T-helper 2 cell (primary cell): ENCODE measurements at places on chromosomes 6 and 20.

DNA sequence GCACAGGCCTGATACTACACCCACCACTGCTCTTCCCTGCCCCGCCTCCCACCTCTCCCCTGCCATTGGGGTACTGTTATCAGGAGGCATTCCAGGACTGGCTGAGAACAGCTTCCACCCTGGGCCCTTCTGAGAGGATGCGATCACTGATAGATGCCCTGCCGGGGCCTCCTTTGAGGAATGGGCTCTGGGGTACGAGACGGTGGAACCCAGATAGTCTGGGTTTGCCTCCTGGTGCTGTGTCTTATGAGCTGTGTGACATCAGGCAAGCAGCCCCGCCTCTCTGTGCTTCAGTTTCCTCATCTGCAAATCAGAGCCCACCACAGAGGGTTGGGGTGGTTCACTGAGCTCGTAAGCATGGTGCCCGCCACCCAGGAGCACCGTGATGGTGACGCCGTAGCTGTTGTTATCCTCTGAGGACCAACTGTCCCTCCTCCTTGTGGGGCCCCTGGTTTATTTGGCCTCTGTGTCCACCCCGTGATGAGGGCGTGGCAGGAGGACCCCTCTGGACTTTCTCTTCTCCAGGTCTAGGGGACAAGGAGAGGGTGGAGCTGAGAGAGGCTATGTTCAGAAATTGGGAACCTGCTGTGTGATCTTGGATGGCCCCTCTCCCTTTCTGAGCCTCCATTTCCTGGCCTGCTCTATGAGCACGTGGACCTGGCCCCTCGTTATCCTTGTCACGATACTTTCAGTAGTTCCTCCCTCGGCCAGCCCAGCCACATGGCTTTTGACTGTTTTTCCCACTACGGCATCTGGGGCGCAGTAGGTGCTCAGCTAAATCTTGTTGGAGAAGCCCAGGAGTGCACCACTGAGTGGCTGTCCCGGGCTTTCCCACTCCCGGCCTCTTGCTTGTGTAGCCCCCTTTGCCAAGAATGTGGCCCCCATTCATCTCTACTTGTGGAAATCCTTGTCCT is 18.3 kb downstream of the SRC start:
- DNase-seq, result no peak

DNA sequence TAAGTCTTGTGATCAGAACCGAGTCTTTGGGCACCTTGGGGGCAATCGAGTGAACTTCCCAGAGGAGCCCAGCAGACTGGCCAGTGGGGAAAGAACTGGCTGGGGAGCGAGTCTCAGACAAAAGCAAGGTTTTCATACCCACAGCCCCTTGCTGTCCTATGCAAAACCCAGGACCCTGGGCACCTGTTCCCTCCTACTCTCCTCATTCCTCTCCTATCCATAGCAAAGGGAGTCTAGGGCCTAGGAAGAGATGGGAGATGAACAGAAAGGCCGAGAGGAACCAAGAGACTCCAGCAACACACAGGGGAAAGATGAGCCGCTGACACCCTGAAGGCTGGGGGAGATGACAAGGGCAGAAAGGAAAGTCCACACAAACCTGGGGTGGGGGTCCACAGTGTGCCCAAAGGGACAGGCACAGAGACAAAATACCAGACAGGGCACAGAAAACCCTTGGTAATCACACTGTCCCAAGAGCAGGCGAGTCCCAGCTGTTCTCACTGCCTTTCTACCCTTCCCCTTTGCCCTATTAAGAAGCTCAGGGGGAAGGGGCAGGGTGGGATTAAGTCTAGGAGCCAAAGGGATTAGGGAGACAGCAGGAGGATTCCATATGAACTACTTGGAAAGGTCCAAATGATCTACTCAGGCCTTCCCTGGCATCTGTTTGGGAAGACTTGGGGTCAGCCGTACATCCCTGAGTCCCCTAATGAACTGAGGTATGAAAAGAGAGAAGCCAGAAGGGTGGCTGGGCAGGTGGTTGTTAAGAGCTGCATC is 6.5 kb downstream of the PPP1R18 start:
- DNase-seq, result no peak

GRCh38 chr6:137471986-137472385 is 22.2 kb downstream of the OLIG3 start:
- DNase-seq, result no peak

DNA sequence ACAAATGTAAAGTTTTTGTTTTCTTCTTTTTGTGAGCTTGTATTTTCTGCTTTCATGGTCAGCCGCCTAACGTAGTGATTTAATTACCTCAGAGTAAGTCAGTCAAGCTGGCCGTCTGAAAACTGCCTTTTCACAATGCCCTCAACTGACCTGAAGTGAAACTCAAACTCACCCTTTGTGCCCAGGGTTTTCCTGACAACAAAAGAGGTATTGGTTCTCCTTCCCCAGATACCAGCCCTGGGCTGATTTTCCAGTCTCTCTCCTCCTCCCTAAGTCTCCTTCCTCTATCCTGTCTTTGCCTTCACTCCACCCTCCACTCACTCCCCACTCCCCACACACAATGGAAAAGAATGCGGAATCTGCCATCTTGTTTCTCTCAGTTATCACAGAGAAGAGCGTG is 184.5 kb upstream of the HEY2 start:
- DNase-seq, result no peak

DNA sequence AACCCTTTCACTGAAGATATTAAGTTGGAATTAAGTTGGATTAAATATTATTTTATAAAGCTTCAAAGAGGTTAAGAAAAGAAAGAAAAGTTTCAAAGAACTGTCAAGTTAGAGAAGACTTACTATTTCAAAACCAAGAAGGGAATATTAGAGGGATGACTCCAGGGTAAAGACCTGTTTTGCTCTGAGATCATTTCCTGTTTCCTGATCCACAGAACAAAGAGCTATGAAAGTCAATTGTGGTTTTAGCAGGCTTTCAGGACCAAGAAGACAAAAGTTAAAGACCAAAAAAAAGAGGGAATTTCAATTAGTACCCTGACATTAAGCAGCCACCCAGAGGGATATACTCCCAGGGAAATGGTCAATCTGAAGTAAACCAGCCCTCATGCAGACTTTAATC is 19.4 kb downstream of the ESF1 start:
- no peak for DNase-seq

- DNase-seq, result no peak
Measured at GRCh38 chr20:57841297-57841866, 131.6 kb upstream of the PMEPA1 start.

DNA sequence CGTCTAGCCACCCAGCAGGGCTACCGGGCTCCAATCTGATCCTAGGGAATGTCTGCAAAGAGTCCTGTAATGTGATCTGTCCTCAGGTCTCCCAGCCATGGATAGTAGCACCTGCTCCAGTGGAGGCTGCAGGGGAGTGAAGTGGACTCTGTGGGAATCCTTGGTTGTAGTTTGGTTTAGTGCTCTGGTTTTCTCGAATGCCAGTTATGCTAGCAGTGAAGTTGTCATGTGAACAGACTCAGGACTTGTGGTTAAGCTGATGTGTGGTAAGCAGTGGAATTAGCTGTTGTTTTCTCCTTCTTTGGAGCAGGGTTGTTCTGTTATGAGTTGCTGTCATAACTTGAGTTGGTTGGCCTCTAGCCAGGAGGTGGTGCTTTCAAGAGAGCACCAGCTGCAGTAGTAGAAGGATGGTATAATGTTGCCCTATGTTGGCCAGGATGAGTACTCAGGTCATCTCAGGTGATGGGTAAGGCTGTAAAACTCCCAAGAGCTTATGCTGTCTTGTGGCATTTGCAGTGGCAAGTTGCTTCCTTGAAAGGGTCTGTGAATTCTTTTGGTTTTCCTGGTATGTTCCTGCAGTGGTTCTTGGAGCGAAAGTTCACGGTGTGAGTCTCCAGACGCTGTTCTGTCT is 390.2 kb downstream of the UTRN start:
- peak; percentile 94 for DNase-seq

- no peak for DNase-seq
Measured at GRCh38 chr6:159788276-159788675, 1.1 kb downstream of the TCP1 start.

GRCh38 chr6:42254505-42254904 is 36.8 kb upstream of the MRPS10 start:
- no peak for DNase-seq

GRCh38 chr20:19260412-19261090 is 48.1 kb downstream of the SLC24A3 start:
- no peak for DNase-seq

GRCh38 chr6:2877057-2877882 is 25.8 kb downstream of the SERPINB9 start:
- no peak for DNase-seq

GRCh38 chr6:144714021-144714712 is 429.0 kb downstream of the UTRN start:
- no peak for DNase-seq

GRCh38 chr6:43817192-43817591 is 47.2 kb downstream of the VEGFA start:
- DNase-seq, result no peak

- DNase-seq, result no peak
Measured at GRCh38 chr20:5164645-5165625, 38.1 kb downstream of the CDS2 start.
